Endothelial cell of umbilical vein (primary cell): ENCODE measurements at places on chromosomes 16 and 17.

GRCh38 chr17:58052407-58052806 is 30.8 kb upstream of the DYNLL2 start:
- no peak for DNase-seq

GRCh38 chr16:83878838-83879237 is 20.1 kb upstream of the MLYCD start:
- DNase-seq, result peak; percentile 70

DNA sequence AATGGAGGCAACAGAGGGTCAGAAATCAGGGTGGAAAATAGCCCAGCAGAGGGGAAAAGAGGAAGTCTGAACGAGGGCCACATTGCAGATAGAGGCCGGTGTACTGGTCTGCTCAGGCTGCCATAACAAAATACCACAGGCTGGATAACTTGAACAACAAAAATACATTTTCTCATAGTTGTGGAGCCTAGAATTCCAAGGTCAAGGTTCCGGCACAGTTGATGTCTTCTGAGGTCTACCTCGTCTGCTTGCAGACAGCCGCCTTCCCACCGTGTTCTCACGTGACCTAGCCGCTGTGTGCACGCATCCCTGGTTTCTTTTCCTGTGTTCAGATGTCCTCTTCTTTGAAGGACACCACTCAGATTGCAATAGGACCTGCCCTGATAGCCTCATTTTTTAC is 249.4 kb downstream of the WWOX start:
- DNase-seq, result no peak

DNA sequence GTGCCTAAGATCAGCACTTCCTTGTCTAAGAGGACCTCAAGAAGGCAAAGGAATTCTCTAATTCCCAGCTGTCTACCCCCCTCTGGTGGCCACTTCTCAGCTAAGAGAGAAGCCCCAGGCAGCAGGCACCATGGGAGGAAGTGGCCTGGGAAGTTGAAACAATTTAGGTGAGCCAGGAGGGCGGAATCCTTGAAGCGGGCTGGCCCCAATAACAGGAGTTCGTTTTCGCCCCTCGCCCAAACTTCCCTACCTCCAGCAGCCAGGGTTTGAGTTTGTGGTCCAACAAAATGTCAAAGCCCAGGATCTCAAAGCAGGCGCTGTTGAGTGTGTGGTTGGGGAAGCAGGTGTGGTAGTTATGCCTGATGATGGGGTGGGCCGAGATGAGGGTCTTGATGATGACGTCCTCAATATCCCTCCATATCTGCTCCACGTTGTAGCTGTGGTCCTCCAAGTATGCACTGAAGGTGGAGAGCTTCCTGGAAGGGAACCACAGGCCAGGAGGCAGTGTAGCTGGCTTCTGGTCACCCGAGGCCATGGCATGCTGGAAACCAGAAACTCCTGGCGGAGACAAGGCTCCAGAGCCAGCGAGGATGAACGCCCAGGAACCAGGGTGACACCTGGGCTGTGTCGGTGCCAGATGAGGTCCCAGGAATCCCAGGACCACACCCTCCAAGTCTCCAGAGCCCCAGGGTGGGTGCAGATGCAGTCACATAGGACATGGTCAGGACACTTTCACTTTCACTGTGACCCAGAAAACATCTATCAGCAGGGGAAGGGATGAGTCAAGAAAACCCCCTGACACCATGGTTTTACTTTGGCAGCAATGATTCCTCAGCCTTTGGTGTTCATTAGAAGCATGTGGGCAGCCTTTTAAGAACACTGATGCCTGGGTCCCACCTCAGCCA is 25.6 kb downstream of the TTLL6 start:
- peak; percentile 79 for DNase-seq

GRCh38 chr17:47847341-47848197 is 3.4 kb downstream of the SP6 start:
- no peak for DNase-seq

GRCh38 chr16:19174478-19174877 is 6.4 kb downstream of the SYT17 start:
- DNase-seq, result no peak
